ENCODE measurements at places on chromosomes 3 and 15.
A peak's percentile ranks its signal among the peaks of the same experiment; 100 is the strongest.

- DNase-seq = no peak
Measured at GRCh38 chr3:66362541-66362941, 138.3 kb downstream of the LRIG1 start.

DNA sequence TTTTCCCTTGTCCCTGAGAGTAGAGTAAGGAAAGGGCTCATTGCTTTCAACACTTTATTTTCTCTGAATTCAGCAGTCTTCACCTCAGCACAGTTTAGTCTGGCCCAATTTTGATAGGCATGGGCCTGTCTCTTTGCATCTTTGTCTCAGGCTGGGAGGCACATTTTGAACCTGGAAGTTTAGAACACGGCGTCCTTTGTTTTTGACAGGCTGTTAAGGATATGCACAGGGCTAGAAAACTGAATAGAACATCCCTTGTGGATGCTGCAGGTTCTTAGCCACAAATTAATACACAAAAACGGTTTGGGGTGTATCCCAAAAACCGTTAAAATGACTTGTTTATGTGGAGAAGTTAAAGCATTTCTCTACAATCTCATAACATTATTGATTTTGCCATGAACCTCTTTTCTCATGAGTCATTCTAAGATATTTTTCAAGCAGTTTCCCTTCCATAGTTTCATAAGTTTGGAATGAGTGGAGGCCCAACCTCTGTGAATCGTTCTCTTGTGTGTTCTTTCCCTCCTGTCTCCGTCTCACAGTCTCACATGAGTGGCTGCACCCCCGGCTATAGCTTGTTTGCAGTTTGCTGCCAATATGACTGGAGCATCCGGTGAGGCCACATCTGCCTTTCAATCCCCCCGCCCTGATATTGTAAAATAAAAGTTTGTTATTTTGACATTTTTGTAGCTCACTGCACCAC, 192.9 kb upstream of the EIF1B start:
- DNase-seq = peak; percentile 87

- no peak for DNase-seq
Measured at GRCh38 chr15:59051873-59052861, 52.8 kb upstream of the CCNB2 start.

GRCh38 chr3:133763797-133764683, 17.8 kb downstream of the TF start:
- DNase-seq = no peak

- peak; percentile 48 for DNase-seq
Measured at GRCh38 chr3:189944285-189945145, 176.2 kb downstream of the P3H2 start.

- DNase-seq = no peak
Measured at GRCh38 chr3:102124704-102125103, 275.4 kb downstream of the NFKBIZ start.

GRCh38 chr3:23489300-23490158, 286.4 kb downstream of the UBE2E2 start:
- DNase-seq = no peak

DNA sequence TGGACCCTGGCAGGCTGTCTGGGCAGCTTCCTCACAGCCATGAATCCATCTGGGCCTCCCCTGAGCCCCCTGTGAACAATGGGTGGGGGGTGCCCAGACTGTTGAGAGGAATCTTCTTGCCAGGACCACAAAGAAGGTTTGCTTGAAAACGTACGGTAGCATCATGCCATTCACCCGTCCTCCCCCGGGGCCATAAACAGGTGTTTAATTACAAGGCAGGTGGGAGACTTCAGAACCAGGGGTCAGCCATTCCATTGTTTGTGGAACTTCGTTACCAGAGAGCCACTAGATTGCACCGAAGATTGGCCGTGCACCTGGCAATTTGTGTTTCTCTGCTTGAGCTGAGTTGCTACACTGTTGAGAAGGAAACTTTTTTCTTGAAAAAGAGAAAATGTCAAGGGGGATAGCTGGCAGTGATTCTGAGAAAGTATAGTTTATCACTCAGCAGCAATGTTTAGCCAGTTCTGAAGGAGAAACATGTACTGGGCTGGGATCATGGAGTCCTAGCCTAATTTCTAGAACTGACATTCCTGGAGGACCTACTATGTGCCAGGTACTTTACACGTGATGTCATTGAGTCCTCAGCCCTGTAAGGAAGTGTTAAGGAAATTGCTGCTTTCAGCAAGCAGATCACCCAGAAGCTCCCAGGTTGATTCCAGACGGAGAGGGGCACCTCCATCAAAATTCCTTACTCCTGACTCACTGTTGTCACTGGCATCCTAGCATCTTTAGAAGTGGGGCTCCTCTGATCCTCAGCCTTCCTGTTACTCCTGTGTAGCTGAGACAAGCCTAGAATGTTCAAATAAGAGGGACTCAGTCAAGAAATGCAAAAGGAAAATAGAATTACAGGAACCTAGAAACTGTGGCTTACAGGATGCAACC, 103.8 kb upstream of the UBE2E1 start:
- DNase-seq = no peak

- peak; percentile 63 for DNase-seq
Measured at GRCh38 chr3:53709860-53710674, 136.2 kb downstream of the CHDH start.

DNA sequence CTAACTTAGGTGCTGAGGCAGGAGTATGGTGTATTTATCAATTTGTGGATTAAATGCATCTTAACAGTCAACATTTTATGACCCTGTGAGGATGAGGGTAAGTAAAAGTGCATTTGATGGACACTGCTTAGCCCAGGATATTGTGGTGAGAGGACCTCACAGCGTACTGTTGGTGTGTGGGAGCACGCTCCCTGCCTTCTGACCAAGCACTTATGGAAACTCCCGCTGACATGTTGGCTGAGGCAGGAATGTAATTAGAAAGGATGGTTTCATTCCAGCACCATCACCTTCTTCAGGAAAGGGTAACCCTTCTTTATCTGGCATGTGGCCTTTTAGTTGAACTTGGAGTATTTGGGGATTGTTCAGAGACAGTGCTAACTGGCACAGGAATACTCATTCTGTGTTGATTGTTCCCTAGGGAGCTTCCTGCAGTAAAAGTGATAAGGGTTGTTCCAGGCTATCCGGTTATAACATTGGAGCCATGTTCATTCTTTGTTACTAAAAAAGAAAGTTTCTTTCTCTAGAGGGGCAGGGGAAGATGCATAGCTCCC, 11.7 kb upstream of the FSTL1 start:
- DNase-seq = no peak

- DNase-seq = no peak
Measured at GRCh38 chr3:194468086-194468485, 18.7 kb downstream of the ATP13A3 start.

- no peak for DNase-seq
Measured at GRCh38 chr15:49439678-49440395, 16.8 kb downstream of the FGF7 start.

- no peak for DNase-seq
Measured at GRCh38 chr3:123385001-123385401, 63.9 kb downstream of the ADCY5 start.

DNA sequence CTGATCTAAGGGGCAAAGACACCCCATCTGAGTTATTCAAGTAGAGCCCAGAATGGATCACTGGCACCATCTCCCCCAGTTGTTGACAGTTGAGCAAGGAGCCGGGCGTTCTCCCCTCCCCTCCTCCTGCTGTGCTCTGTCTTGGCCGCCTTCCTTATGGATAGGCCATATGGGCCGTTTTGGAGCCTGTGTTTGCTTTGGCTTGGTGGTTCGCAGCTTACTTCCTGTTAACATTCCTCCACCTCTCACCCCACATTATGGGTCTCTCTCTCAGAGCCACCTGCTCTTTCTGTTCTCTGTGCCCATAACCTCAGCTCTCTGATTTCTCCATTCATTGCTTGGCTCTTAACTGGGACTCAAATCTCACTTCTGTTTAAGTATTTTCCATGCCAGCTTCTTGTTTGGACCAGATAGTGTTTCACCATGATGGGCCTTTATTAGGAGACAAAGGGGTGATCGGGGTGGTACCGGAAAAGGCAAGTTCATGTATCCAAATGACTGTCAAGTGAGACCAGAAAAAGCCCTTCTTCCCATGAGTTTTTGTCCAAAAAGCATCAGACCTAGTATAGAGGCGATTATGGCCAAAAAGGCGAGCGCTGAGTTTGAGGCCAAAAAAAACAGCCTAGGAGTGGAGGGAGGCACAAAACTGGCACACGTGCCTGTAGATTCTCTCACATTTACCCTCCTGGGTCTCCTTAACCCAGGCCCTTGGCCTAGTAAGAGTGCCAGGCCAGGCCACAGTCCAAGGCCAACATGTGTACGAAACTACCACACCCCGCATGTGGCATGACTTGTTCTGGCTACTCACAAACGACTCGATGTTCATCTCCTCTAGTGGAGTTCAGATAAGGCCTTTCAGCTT, 62.6 kb downstream of the DUT start:
- DNase-seq = no peak

DNA sequence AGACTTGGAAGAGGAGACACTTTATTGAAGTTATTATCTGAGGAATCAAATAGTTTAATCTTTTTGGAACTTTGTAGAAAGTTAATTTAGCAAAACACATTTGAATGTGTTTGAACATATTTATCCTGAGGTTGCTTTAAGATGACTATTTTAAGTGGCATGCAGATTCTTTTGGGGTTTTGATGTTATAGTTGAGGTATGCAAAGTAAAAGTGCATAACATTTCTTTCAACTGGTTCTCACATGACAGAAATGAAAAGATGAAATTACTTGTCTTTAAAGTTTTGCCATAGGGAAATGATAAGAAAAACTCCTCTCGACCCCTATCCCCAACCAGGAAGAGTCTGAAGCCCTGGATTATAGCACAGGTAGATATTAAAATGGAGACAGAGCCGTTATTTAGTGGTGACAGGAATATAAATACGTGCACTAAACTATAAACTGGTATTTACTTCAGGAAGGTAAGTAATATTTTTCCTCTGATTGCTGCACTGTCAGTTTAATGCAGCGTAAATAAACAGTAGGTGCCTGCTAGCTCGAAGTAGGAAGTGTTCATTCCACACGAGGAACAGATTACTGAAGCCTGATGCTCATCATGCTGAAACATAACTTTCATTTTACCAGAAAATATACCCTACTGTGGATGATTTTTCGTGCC, 15.1 kb upstream of the SATB1 start:
- DNase-seq = no peak

DNA sequence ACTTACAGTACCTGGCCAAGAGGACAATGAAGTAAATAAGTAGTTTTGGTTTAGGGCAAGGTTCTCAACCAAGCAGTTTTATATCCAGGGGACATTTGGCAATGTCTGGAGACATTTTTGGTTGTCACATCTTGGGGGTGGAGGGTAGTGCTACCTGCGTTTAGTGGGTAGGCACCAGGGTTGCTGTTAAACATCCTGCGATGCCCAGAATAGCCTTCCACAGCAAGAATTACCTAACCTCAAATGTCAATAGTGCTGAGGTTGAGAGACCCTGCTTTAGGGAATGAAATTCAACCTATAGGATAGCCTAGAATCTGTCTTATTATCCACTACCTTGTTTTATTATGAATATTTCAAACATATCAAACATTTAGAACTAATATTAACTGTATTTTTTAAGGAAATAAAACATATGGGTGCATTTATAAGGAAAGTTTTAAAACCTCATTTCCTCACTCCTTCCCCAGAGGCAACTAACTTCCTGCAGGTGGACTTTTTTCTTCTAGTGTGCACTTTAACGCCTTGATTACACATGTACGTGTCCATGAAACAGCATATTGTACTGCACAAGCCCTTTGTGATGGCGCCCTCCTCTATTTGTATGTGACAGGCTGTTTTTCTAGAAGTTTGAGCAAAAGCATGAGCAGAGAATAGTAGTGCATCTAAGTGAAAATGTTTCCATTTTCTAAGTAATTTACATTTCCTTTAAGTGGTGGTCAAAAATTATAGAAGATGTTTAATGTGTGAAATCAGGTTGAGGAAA, 57.1 kb downstream of the TRAK1 start:
- DNase-seq = no peak

DNA sequence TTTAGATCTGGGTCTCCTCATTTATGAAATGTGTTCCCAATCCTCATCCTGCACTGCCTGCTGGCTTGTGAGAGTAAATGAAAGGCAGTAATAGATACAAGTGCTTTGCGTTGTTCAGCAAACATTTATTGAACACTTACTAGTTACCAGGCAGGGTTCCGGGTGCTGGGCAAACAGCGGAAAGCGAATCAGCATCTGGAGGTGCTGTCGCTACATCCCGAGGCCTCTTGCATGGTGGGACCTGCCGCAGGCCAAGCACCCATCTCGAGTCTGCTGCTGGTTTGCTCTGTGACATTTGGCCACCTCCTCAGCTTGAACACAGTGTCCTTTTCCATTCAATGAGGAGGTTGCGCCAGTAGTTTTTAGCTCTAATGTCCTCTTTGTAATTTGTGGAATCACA, 24.8 kb downstream of the TRAK1 start:
- no peak for DNase-seq

DNA sequence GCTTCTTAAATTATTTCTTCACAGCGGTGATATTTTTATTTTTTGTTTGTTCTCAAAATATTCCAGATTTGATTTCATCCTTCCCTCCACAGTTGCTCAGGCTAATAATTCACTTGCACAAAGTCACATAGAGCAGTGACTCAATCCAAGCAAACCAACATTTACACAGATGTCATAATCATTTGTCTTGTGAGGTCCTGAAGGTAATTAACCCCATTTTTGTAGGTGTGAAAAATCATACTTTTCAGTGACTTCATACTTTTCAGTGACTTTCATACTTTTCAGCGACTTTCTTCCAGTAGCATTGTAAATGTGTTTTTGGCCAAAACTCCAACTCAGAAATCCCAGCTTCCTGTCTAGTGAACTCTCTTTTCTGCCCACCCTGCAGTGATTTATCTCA, 32.1 kb downstream of the CD200 start:
- DNase-seq = no peak

- no peak for DNase-seq
Measured at GRCh38 chr15:23855947-23856346, 168.8 kb upstream of the NDN start.

DNA sequence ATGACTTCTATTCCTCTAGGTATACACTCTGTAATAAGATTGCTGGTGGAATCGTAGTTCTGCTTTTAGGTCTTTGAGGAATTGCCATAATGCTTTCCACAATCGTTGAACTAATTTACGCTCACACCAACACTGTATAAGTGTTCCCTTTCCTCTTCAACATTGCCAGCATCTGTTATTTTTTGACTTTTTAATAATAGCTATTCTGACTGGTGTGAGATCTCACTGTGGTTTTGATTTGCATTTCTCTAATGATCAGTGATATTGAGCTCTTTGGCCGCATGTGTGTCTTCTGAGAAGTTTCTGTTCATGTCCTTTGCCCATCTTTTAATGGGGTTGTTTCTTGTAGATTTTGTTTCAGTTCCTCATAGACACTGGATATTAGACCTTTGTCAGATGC, 12.8 kb downstream of the NXPE3 start:
- DNase-seq = no peak

DNA sequence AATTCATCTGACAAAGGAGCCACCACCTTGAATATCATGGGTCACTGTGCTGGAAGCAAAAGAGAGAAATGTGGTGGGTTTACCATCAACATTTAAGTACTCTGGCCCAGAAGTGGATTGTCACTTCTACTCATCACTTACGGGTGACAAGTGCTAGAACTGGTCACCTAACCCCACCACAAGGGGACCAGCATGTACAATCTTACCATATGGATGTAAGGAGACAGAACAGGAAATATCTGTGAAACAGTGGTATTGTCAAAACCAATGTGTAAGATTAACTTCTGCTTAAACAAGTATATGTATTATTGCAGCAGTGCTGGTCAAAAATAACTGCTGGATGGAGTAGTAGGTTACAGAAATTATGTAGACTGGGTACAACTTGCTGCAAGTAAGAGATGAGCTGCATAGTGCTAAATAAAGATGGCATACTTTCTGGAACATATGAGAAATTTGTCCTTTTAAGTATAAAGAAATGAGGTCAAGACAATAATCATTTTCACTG, 171.8 kb downstream of the POTEB3 start:
- no peak for DNase-seq

- no peak for DNase-seq
Measured at GRCh38 chr15:55060836-55061235, 135.9 kb downstream of the RSL24D1 start.

Data from COLO829 (cell line).